ENCODE measurements at places on chromosomes 4 and X.

- H3K36me3 ChIP-seq = no peaks in the 10 kb centered on the region
- no peak overlapping the region for H3K4me3 ChIP-seq
- DNase-seq = no peak
- no peaks in the 10 kb centered on the region for H3K4me1 ChIP-seq
- no peak overlapping the region for H3K27ac ChIP-seq
- H3K27me3 ChIP-seq = no peaks in the 10 kb centered on the region
These were observed 797.6 kb upstream of the AADAT start for GRCh38 chr4:170887396-170887795.

DNA sequence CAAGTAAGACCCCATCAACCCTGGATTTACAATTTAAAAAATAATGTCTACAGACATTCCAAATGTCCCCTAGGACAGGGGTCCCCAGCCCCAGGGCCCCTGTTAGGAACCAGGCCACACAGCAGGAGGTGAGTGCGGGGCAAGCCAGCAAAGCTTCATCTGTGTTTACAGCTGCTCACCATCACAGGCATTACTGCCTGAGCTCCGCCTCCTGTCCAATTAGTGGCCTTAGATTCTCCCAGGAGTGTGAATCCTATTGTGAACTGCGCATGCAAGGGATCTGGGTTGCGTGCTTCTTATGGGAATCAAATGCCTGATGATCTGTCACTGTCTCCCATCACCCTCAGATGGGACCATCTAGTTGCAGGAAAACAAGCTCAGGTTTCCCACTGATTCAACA is 146.1 kb downstream of the ATP10D start:
- peak overlapping the region; percentile 37 for H3K27ac ChIP-seq
- H3K27me3 ChIP-seq = no peaks in the 10 kb centered on the region
- no peak overlapping the region for H3K4me3 ChIP-seq
- H3K4me1 ChIP-seq = no peaks in the 10 kb centered on the region

DNA sequence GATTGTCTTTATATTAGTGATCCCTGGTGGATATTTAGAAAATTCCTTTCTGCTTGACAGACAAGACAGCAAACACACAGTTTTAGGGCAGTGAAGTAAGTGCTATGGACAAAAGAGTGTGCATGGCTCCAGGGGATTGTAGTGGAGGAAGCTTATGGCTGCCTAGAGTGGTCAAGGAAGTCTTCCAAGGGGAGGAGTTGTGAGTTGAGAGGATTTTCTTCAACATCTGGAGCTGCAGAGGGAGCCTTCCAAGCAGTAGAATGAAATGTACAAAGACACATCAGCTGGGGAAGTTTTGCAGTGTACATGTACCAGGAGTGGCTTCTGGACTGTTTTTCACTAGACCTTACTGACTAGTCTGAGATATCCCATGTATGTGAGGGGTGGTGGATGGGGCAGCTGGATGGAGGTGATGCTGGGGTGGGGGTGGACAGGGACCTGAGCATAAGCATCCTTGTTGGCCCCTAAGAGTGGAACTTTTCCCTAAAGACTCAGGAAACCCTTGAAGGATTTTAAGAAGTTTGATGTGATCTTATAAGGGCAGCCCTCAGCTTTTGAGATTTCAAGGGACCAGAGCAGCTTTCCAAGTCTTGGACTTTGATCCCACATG is 160.5 kb upstream of the TAPT1 start:
- no peak overlapping the region for H3K27ac ChIP-seq
- no peak for DNase-seq
- H3K4me1 ChIP-seq = no peaks in the 10 kb centered on the region
- no peak overlapping the region for H3K4me3 ChIP-seq
- no peaks in the 10 kb centered on the region for H3K36me3 ChIP-seq
- H3K27me3 ChIP-seq = no peaks in the 10 kb centered on the region

DNA sequence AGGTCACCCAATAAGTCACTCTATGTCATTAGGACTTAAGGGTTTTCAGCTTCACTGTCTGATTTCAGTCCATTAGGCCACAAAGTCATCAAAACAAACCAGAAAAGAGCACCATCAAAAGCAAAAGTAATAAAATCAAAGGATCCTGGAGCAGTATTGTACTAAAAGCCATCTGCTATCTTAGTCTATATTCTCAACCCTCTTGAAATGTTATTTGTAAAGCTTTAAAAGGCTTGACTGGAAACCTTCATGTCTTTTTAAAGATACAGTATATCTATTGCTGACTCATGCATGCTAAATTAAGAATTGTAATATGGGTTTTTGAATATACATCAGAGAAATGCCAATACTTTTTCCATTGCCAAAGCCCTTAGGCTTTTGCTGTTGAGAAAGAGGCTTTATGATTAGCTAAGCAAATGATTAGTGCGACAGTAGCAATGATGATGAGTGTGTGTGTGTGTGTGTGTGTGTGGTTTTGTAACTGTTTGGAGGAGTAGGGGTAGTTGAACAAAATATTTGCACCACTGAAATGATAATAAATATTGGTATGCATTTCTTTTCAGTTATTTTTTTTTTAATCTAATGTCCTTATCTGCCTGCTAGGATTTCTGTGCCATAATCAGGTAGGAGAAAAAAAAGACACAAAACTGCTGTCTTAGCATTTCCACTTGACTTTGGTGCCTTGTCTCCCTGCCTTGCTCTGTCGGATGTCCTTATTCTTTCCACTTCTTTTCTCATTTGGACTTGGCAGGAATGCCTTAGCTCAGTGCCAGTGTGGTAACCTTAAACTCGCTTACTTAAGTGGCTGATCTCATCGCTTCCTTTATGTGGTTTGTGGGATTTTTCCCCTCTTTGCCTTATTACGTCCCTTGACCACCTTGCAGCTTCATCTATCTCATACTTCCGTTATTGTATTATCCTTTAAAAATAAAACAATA is 119.7 kb downstream of the PCDH7 start:
- H3K27ac ChIP-seq = peak overlapping the region; percentile 40
- DNase-seq = no peak
- H3K4me3 ChIP-seq = no peak overlapping the region
- no peaks in the 10 kb centered on the region for H3K27me3 ChIP-seq
- H3K36me3 ChIP-seq = no peaks in the 10 kb centered on the region
- H3K4me1 ChIP-seq = peaks cover 14% of the 10 kb centered on the region

- H3K4me1 ChIP-seq = peaks cover 75% of the 10 kb centered on the region
- H3K4me3 ChIP-seq = no peak overlapping the region
- H3K27me3 ChIP-seq = no peaks in the 10 kb centered on the region
- H3K27ac ChIP-seq = peak overlapping the region; percentile 77
These were observed 93.2 kb downstream of the SORBS2 start for GRCh38 chr4:185718578-185719499.
